Fibroblast of skin of scalp (primary cell): ENCODE measurements at places on chromosomes 5 and 9.

DNA sequence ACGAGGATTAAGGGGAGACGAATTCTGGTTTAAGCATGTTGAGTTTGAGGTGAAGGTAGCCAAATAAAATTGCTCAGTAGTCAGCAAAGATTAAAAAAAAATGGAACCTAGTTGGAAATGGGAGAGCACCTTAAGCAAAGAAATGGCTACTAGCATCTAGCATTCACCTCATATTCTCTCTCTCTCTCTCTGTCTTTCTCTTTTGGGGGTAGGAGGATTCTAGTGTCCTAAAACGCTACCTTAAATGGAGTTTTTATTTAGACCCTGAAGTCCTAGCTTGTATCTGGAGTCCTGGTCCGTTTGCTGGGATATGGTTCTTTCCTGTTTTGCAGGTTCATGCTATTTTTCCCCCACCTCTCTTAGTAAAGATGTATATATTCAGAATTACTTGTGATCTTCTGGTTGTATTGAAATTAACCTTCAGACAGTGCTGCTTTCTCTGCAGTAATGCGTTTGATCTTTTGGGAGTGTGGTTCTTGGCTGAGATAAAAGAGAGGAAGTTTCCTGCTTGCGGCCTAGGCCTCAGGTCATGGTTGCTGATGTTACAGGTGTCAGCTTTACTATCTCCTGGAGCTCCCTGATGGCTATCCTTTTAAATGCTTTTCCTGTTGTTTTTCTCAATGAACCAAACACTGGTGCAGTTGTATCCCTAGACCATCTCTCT lies 8.0 kb downstream of the TGFBR1 start:
- no peak for DNase-seq

- DNase-seq, result no peak
Observed at GRCh38 chr5:44997506-44997905, 188.8 kb downstream of the MRPS30 start.

GRCh38 chr5:39500551-39501175 lies 75.9 kb upstream of the DAB2 start:
- peak; percentile 47 for DNase-seq

DNA sequence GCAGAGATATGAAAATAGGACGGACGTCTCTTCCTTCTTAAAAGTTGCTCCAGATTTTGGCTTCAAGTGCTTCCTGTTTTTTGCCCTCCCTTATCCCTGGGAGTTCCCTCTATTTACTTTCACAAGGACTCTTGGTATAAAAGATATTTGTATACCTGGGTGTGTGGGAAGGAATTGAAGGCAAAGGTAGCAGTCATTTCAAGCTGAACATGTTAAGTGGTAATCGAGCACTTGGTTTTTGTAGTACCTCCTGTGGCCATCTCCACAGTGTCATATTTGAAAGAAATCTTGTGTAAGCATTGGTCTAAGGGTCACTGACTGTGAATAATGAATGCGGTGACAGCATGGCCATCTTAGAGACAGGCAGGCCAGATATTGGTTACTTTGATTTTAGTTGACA lies 593.6 kb downstream of the MTRR start:
- DNase-seq, result no peak
